ENCODE measurements at places on chromosomes 3 and 15.

- DNase-seq: no peak
Observed at GRCh38 chr3:126908752-126909275, 74.1 kb upstream of the PLXNA1 start.

- no peak for DNase-seq
Observed at GRCh38 chr3:178494386-178494785, 41.9 kb upstream of the KCNMB2 start.

DNA sequence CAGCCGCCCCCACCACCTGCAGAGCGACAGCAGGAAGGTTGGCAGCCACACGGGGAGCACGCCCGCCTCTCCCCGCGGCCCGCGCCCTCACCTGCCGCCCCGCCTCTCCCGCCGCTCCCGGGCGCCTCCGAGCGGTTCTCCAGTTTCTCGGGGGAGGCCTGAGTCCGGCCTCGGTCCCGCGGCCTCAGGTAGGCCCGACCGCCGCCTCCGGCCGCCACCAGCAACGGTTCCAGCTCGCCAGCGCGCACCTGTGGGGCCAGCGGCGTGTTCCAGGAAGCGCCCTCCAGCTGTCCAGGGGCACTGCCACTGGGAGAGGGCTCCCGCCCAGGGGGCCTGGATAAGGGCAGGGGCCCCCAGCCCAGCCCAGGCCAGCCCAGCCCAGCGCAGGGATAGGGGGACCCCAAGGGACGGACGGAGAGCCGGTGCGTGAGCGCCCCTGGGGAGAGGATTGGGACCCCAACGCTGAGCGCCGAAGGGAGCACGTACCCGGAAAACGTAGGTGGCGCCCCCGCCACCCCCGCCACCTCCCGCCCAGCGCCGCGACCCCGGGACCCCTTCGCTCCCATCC, 2.2 kb downstream of the LTK start:
- DNase-seq: no peak

- DNase-seq: no peak
Observed at GRCh38 chr3:16506884-16507577, 6.5 kb downstream of the RFTN1 start.

DNA sequence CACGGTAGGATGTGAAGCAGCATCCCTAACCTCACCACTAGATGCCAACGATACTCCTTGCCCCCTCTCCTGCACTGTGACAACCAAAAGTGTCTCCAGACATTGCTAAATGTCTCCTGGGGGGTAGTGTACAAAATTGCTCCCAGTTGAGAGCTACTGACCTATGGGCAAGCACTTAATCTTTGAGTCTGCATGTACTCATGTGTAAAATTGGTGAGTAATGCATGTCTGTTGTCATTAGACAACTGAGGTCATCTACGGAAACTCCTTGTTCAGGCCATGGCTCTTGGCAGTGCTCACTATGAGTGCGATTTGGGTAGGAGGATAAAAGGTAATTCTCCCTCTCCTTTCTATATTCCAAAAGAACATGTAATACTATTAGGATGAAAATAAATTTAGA, 29.2 kb downstream of the PDHB start:
- no peak for DNase-seq

GRCh38 chr15:68553994-68554720, 24.6 kb upstream of the CORO2B start:
- peak; percentile 73 for DNase-seq

- no peak for DNase-seq
Observed at GRCh38 chr3:160697637-160698380, 20.8 kb downstream of the ARL14 start.

- DNase-seq: no peak
Observed at GRCh38 chr3:193391902-193392301, 13.3 kb upstream of the ATP13A5 start.

GRCh38 chr3:125694761-125695294, 99.5 kb upstream of the OSBPL11 start:
- DNase-seq: no peak

- no peak for DNase-seq
Observed at GRCh38 chr15:94069844-94070243, 161.5 kb upstream of the MCTP2 start.

DNA sequence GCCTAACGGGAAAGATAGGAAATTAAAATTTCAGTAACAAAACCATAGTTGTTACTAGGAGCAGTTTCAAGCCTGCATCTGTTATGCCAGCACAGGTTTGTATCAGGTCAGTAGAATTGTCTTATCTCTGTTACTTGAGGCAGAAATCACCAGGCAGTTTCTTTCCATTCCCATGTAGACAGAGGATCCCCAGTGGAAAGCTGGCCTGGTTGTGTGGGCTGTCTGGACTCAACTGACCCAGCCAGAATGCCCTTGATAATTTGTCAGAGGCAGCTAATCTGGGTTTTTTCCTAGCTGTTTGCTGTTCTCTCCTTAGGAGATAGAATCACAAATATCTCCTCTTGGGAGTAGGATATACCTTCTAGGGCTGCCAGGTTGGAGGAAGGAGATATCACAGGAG, 1044.7 kb downstream of the IGSF11 start:
- DNase-seq: no peak

- DNase-seq: no peak
Observed at GRCh38 chr3:32577581-32578556, 7.2 kb upstream of the DYNC1LI1 start.

- DNase-seq: no peak
Observed at GRCh38 chr3:184741259-184741556, 29.3 kb upstream of the MAGEF1 start.

DNA sequence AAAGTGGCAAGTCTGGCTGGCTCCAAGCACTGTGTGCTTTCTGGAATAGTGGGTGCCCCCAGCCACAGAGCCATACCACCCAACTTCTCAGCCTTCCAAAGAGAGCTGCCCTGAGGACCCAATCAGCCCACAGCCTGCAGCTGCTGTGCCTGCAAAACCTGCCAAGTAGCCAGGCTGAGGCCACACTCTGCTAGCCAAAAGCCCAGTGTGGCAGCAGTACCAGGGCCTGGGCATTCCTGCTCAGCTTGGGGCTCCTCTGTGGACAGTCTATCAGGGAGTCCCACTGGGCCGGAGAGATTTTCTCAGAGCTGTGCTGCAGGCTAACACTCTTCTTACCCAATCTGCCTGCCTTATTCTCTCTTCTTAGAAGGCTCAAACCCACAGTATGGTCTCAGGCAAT, 136.5 kb downstream of the TPRA1 start:
- no peak for DNase-seq

GRCh38 chr3:19248143-19248542, 99.8 kb downstream of the KCNH8 start:
- DNase-seq: no peak

DNA sequence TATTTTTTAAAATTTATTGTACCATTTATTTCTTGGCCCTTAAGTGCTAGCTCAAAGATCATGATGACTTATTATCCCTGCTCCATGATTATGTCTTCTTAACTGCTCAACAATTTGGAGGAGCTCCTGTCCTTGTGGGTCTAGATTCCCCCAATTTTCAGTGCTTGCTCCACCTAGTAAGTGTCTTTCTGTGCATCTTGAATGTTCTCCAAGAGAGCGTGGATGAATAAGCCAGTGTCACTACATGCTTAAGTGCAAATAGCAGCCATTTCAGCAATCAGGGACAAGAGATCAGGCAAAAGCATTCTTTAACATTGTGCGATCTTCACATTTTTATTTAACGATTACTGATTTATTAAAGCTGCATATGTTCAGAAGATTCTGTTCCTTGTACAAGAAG, 99.4 kb downstream of the ALCAM start:
- no peak for DNase-seq

DNA sequence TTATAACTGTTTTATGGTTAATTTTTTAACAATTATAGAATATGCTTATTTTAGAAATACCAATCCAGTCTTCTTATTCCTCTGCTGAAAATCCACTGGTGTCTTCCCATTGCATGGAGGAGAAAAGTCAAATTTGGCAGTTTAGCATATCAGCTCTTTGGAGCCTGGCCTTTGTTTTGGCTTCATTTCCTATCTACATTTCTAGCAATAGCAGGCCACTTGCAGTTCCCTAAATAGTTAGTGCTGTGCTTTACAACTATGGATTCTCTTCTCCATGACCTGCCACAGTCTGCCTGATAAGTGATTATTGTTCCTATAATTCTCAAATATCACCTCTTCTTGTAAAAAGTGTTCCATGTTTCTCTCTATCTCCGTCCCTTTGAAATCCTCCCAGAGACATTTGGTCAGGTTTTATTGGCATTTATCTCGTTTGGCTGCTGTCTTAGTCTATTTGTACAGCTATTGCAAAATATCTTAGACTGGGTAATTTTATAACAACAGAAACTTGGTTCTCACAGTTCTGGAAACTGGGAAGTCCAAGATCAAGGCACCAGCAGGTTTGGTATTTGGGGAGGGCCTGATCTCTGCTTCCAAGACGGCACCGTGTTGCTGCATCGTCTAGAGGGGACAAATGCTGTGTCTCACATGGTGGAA, 8.2 kb upstream of the SEC22A start:
- no peak for DNase-seq

- DNase-seq: no peak
Observed at GRCh38 chr3:156614642-156615511, 59.5 kb upstream of the TIPARP start.

DNA sequence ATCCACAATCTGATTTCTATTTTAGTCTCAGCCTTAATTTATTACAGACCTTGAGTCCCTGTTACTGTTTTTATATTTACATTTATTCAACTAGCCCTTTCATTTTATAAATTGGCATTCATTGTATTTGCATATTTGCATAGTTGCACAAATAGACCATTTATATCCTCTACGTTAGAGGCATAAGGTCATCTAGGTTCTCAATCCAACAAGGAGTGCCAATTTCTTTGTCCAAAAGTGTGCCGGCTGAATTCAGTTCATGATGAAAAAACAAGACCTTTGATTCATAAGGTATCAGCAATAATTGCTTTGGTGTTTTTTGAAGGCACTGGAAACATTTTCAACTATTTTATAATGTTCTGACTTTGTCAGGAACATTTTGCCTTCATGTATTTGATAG, 33.9 kb upstream of the NANOGP8 start:
- DNase-seq: no peak

DNA sequence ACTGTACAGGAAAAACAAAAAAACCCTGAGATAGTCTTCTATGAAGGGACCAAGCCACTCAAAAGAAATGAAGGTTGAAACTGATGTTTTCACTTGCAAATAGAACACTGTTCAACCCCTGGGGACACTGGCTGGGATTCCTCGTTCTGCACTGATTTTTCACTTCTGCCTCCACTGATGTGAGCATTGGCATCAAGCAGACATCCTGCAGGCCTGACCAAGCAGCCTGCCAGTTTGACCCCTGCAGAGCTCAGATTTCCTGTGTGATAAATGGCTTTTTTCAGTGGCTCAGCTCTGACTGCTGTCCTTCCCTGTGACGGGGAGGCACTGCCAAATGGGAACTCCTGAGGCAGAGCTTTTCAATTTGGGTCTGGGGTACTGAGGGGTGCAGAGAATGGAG, 50.0 kb downstream of the RASGRP1 start:
- no peak for DNase-seq

GRCh38 chr3:112980080-112980479, 5.2 kb upstream of the CD200R1 start:
- no peak for DNase-seq

DNA sequence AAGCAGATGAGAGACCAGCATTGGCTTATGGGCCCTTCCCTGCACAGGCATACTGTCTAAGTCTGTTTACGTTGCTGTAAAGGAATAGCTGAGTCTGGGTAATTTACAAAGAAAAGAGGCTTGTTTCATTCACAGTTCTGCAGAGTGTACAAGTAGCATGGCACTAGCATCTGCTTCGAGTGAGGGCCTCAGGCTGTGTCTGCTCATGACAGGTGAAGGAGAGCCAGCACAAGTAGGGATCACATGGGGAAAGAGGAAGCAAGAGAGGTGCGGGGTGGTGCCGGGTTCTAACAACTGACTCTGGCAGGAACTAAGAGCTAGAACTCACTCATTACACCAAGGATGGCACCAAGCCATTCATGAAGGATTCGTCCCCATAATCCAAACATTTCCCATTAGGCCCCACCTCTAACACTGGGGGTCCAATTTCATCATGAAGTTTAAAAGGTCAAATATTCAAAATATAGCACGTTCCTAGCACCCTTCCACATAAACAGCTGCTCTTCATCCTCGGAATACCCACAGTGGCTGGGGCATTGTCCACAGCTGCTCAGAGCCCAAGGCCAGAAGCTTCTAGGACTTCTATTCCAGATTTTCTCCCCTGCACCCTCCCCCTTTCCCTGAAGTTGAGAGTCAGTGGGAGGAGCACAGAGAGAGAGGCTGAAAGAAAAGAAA, 5.6 kb downstream of the RTP3 start:
- no peak for DNase-seq

GRCh38 chr15:41543521-41543870, 561 bp downstream of the RPAP1 start:
- DNase-seq: no peak

- DNase-seq: no peak
Observed at GRCh38 chr3:32994045-32994444, 42.6 kb downstream of the CCR4 start.

- no peak for DNase-seq
Observed at GRCh38 chr3:125401402-125401801, 26.3 kb upstream of the ZNF148 start.

- DNase-seq: no peak
Observed at GRCh38 chr3:122183521-122183892, at the start of gene CASR. CASR (plus strand) TSS chr3:122183668; CDS start chr3:122254190, 70,522 bp downstream.

DNA sequence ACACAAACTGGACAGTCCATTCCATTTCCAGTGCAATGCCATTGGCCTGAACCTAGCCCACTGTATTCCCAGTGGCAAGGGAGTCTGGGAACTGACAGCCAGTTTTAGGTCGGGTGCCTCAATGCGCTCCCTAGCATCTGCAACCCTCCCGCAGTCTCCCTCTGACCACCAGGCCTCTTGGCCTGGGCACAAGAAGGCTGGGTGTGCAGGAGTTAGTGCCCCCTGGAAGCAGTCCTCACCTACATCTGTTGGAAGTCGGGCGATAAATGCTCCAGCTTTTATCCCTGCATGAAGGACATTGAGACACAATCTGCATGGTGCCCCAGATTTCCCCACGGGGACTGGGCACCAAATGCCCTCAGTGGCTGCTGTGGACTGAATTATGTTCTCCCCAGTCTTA, 12.7 kb downstream of the C3orf22 start:
- DNase-seq: no peak

DNA sequence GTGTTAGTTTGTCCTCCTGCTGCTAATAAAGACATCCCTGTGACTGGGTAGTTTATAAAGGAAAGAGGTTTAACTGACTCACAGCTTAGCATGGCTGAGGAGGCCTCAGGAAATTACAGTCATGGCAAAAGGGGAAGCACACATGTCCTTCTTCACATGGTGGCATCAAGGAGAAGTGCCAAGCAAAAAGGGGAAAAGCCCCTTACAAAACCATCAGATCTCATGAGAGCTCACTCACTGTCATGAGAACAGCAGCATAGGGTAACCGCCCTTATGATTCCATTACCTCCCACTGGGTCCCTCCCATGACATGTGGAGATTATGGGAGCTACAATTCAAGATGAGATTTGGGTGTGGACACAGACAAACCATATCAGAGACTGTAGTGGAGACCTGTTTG, 27.0 kb downstream of the TM2D3 start:
- no peak for DNase-seq

DNA sequence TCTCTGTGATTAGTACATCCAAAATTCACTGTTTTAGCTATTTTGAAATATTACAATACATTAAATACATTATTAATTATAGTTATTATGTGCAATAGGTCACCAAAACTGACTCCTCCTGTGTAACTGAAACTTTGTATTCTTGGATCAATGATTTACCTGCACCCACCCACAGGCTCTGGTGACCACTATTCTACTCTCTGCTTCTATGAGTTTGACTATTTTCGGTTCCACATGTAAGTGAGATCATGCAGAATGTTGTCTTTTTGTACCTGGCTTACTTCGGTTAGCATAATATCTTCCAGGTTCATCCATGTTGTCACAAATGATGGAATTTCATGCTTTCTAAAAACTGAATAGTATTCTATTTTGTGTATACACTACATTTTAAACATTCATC, 43.8 kb downstream of the SLC2A2 start:
- DNase-seq: no peak

Data from natural killer cell (primary cell).